ENCODE measurements at places on chromosomes 11 and 22.

GRCh38 chr11:66311965-66312548 lies 4.8 kb downstream of the CD248 start:
- DNase-seq: no peak

GRCh38 chr11:73585834-73586575 lies 11.9 kb downstream of the FAM168A start:
- DNase-seq: no peak

GRCh38 chr22:24408630-24409029 lies 18.8 kb upstream of the ADORA2A start:
- DNase-seq: no peak

- DNase-seq: no peak
Measured at GRCh38 chr11:45945397-45945999, 23.0 kb downstream of the LARGE2 start.

GRCh38 chr22:33447733-33448132 lies 389.6 kb upstream of the SYN3 start:
- no peak for DNase-seq

GRCh38 chr11:71154261-71154805 lies 98.0 kb downstream of the SHANK2 start:
- DNase-seq: no peak

GRCh38 chr22:46776876-46777608 lies 14.6 kb downstream of the TBC1D22A start:
- no peak for DNase-seq

DNA sequence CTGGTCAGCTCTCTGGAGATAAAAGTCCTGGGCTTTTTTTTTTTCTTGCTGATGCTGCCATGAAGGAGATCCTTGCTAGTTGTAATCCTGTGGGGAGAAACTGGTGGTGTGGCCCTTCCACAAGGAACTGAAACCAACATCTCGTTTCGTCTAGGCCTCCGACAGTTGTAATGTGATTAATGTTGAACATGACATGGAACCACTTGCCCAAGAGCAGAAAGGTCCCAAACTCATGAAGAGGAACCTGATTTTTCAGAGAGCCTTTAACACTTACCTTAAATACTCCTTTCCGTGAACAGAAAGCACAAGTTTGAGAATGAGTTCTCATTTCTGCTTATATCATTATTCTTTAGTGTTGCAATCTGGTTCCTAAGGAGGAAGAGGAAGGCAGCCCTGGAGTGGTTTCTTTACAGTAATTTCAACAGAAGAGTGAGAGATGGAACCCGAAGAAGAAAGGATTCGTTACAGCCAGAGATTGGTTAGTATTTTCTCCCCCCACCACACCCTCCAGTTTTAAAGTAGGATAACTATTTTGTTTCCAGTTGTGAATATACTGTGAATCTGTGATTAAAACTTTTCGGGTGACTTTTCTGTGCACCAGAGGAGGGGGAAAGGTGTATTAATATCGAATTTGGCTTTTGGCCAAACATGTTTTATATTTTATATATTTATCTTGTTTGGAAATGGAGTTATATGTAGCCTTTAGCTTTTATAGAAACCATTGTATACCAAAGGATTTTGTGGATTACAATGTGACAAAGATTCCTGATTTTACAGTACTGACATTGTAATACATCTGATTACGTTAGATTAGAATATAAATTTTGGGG lies 2.0 kb downstream of the KDM2A start:
- DNase-seq: no peak

- DNase-seq: no peak
Measured at GRCh38 chr11:98565311-98565710, 455.4 kb upstream of the CNTN5 start.

DNA sequence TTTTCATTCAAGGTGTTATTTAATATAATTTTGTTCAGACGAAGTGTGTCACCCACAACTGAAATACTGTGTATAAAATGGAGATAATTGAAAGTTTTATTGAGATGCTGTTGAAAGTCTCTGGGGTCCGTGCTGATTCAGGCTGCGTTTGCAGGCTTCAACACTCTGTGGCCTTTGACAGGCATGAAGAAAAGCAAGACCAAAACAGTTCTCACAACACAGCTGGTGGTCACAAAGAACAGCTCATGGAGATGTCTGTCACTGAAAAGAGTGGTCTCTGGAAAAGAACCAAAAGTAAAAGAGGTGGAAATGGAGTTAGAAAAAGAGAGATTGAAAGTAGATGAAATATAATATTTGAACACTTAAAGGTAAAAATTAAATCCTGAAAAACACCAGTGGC lies 9.8 kb upstream of the MPPED2 start:
- DNase-seq: no peak

DNA sequence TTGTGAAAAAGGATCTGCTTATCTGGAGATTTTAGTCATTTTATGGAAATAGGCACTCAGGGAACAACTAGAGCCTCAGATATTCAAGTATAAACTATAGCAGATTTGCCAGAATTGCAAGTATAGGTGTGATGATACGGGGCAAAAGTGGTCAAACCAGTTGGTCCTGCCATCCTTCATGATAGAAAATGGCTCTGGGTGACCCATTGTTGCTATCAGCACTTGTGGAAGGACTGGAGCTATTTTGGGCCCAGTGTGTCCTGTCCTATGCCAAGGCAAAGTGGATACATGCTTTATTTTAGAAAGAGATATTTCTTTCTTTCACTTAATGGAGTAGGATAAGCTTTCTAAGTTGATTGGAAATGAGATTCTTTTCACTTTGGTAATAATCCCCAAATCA lies 85.2 kb downstream of the PPP6R3 start:
- DNase-seq: no peak

Measured in vagina (tissue), 2 donors.